ENCODE measurements at places on chromosomes 4 and X.

DNA sequence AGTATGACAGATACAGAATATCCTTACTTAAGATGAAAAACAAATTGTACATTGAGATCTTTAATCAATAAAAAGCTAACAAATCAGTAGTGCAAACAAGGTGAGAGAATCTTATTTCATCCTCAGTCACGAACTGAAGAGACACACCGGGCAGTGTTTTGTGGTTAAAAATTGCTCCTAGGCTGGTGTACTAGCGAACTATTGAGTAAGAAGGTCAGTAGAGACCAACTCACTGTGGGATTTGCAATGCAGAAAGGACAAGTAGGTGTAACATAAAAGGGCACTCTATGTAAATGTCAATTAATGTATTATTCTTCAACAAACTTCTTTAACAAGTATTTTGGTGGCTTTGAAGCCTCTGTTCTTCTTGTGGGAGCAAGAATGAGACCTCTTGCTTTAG is 260.2 kb upstream of the PPARGC1A start:
- no peak for DNase-seq

GRCh38 chr4:4415107-4415805 is 28.4 kb downstream of the NSG1 start:
- DNase-seq = no peak

GRCh38 chrX:141469469-141469868 is 115.1 kb downstream of the SPANXA1 start:
- DNase-seq = no peak

GRCh38 chr4:55020131-55020530 is 105.3 kb downstream of the KDR start:
- no peak for DNase-seq

GRCh38 chr4:89609756-89610155 is 227.2 kb downstream of the SNCA start:
- no peak for DNase-seq

Measured in epithelial cell of proximal tubule (primary cell).